PC-3 (cell line): ENCODE measurements at places on chromosomes 6 and 20.

- peak; percentile 98 for DNase-seq
These were observed 6.5 kb downstream of the BMP5 start for GRCh38 chr6:55868771-55869479.

DNA sequence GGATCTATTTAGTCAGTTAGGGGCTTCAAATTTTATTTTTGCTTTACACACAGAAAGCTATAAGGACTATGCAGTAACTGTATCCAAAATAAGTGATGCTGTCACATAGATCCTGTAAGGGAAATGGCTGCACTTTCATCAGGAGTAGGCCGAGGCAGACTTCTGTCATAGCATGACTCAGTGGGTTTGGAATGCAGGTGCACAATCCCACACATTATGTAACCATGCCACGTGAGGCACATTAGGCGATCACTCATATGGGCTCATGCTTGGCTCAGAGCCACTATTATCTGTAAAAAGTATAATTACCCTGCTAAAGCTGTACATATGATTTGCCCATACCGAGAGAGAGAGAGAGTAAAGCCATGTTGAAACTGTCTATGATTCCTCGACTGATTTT is 1189.4 kb upstream of the EYS start:
- DNase-seq, result peak; percentile 81

GRCh38 chr6:169862043-169862891 is 110.8 kb downstream of the ERMARD start:
- no peak for DNase-seq

GRCh38 chr6:65229825-65230224 is 477.2 kb downstream of the EYS start:
- no peak for DNase-seq

- no peak for DNase-seq
These were observed 164.9 kb downstream of the JARID2 start for GRCh38 chr6:15410752-15411151.

GRCh38 chr20:63431944-63432343 is 40.5 kb downstream of the KCNQ2 start:
- DNase-seq, result peak; percentile 8

GRCh38 chr20:47043086-47043485 is 148.4 kb downstream of the EYA2 start:
- DNase-seq, result no peak

GRCh38 chr20:41412324-41413120 is 45.9 kb upstream of the EMILIN3 start:
- no peak for DNase-seq

- DNase-seq, result no peak
These were observed 567.4 kb downstream of the CBLN4 start for GRCh38 chr20:55437798-55438415.

- DNase-seq, result no peak
These were observed 1.8 kb downstream of the CTSA start for GRCh38 chr20:45892828-45893500.

GRCh38 chr20:4985658-4986057 is 15.7 kb downstream of the SLC23A2 start:
- DNase-seq, result no peak

GRCh38 chr6:19824058-19824807 is 12.9 kb upstream of the ID4 start:
- no peak for DNase-seq

DNA sequence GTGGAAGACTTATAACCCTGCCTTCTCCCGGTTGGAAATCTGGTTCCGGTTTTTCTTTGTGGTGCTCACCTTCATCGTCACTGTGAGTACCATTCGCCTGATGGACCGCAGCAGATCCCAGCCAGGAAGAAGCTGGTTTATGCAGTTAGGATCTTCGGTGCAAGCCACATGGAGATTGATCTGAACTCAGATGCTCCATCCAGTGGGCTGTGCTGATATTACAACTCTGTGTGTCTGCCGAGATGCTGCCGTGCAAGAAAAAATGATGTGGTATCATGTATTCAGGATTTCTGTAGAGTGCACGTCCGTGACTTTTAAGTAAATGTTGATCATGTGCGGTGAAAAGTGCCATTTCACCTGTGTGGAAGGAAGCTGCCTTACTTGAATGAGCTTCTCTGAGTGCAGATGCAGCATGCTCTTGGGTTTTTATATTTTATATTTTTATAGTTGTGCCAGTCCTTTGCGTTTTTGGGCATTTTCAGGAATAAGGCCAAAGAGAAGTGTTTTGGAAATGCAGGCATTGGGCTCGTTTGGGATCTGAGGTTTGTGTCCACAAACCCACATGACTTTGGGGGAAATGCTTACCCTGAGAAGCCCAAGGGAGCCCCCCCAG is 39.2 kb downstream of the DYNLT1 start:
- peak; percentile 70 for DNase-seq

DNA sequence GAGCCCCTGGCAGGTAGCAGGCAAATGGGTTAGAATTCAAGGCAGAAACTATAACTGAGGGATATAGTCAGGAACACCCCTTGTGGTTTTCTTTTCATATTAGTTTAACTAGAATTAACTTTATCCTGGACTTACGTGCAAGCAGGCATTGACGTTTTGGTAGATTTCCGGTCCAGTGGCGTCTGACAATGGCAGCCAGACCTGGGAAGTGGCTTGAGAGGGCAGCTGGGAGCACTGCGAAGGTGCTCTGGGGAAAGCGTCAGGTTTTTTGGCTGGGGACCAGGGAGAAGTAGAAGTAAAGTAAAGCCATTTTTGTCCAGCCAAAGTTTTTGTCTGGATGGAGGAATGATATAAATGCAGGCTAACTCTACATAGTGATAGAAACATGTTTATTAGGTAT is 8.4 kb upstream of the ACSS1 start:
- DNase-seq, result no peak

DNA sequence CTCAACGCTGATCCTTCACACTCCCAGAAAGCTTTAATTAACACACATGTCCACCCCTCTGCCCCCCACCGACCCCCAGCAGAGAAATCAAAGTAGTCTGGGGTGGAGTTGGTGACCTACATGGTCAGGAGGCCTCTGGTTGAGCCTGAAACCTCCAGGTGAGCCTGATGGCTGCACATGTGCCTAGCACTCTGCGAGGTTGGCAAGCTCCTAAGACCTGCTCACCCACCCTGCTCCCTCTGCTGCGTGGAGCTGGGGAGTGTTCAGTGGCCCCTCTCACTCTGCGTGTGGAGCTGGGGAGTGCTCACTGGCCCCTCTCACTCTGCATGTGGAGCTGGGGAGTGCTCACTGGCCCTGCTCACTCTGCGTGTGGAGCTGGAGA is 7.9 kb upstream of the YTHDF1 start:
- no peak for DNase-seq

GRCh38 chr20:36917943-36918342 is 33.6 kb downstream of the SAMHD1 start:
- peak; percentile 13 for DNase-seq

DNA sequence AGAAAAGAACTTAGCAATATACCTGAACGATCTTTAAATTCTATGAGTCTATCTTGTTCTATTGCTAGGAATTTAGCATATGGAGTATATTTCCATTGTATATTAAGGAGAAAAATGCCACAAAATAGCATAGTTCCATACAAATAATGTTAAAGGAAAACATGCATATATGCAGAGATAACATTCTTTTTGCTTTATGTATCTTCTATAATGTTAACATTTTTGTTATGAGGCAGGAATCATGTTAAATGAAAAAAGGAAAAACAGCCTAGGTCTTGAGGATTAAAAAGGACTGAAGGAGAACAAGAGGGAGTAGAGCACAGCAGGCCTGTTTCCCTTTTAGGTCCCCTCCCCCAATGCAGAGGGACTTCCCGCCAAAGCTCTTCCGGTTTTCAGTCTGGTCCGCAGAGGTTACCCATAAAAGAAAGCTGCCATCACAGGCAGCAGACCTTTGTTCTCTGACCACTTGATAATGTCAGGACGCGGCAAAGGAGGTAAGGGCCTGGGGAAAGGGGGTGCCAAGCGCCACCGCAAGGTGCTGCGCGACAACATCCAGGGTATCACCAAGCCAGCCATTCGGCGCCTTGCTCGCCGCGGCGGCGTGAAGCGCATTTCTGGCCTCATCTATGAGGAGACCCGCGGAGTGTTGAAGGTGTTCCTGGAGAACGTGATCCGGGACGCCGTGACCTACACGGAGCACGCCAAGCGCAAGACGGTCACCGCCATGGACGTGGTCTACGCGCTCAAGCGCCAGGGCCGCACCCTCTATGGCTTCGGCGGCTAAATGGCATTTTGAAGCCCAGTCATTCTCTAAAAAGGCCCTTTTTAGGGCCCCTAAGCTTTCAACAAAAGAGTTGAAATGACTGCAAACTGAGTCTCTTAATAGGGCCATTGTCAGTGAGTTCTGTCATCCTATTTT is 108.4 kb upstream of the PRSS16 start:
- no peak for DNase-seq

- DNase-seq, result no peak
These were observed 83.2 kb downstream of the DLL1 start for GRCh38 chr6:170207586-170208181.

- no peak for DNase-seq
These were observed 85.9 kb downstream of the THBS2 start for GRCh38 chr6:169167581-169168301.

DNA sequence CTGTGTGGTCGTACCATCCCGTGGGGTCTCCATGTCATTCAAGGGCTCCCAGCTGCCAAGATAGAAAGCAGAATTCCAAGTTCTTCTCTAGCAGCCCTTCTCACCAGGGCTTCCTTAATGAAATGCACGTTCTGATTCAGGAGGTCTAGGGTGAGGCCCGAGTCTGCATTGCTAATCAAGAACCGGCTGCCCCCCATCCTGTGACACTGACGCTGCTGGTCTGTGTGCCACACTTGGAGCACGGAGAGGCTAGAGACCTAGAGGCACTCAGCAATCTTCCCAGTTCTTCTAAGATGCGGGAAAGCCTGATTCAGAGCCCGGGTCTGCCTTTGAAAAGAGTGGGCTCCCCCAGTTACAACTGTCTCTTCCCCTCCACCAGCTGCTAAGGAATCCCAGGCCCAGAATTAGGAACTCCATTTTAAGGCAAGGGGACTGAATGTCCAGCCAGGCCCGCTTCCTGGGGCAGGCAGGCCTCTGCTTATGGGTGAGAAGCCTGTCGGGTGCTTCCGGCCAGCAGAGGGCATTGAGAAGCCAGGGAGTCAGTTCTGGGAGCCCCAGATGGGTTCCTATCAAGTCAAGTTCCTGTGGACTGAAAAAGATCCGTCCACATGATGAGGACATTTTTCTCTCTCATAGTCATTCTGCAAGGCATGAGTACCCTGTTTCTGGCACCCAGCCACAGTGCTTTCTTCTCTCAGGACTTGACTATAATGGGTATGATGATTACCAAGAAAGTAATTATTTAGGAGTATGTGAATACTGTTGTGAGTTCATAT is 69.8 kb upstream of the RIN2 start:
- peak; percentile 92 for DNase-seq

DNA sequence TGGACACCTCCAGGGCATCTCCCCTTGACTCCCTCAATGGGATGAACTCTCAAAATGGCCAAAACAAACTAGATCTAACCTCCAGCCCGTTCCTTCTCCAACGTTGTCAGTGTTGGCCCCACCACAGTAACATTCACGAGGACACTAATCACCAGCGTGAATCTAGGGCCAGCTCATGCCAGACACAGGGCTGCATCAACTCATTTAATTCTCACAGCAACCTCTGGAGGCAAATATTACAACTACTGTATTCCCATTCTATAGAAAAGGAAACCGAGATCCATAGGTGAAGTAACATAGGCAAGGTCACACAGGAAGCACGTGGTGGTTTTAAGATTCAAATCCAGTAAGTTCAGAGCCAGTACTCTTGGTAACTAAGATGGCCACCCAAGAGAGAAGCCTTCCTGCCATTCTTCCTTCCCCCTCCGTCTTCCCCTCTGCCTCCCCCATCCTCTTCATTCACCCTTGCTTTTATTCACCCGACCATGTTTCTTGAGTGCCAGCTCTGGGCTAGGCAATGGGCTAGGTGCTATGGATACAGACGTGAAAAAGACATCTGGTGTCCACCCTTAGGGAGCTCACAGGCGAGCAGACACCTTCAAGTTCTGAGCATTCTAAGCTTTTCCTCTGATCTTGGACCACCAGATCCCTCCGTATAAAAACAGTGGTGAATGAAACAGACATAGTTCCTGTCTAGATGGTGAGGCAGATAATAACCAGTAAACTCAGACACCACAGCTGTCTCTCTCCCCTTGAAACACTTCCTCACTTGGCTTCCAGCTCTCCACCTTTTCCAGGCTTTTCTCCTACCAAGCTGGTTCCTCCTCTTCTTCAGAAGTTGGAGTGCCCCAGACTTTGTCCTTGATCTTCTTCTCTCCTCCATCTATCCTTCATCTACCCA is 9.6 kb downstream of the CCM2L start:
- no peak for DNase-seq

DNA sequence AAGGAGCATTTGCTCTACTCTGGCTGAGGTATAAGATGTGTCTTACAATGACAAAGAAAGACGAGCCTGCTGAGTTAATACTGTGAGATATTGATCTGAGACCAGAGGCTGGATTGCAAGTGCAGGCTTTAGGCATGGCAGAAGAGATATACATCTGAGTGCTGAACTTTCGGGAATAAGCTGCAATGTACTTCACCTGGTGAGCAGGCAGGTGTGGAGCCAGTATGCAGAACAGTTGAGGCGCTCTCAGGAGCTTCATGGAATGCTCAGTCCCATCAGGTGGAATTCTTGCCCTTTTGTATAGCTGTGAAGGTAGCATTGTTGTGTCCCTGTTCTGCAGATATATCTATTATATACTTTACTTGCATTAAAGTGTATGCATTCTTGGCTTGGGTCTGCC is 179.3 kb upstream of the RIMS1 start:
- no peak for DNase-seq

DNA sequence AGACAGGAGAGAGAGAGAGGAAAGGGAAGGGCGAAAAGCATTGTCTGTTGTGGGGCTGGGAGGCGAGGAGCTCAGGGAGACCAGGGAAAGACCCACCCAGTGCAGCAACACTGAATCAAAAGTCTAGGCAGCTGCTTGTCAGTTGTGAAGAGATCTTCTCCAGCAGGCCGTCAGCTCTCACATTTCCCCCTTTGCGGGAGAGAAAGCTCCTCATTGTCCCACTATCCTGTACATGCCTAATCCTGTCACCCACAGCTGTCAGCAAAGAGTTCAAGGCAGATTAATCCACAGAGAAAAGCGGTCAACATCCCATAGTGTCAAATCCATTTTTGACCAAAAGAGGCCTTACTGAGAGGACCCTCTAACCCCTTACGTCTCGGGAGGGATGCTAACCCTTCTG is 27.3 kb downstream of the RNF182 start:
- no peak for DNase-seq

GRCh38 chr6:155599561-155599960 is 143.9 kb upstream of the NOX3 start:
- DNase-seq, result no peak

DNA sequence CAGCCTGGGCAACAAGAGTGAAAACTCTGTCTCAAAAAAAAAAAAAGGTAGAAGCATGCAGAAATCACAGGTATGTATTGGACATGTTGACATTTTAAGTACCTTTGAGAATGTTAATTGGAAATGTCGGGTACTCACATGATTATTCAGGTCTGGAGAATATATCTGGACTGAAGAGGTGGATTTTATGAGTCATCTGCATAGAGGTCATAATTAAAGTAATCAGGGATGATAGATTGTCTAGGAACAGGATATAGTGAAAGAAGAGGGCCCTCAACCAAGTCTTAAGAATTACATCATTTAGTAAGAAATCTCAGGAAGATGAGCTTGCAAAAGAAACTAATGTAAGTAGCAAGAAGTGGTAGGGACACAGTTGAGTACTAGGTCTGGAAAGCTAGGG is 212.5 kb downstream of the UTRN start:
- DNase-seq, result no peak

- DNase-seq, result peak; percentile 30
These were observed 109.5 kb upstream of the HSF2 start for GRCh38 chr6:122289762-122290539.
